ENCODE measurements at places on chromosomes 3 and 15.

DNA sequence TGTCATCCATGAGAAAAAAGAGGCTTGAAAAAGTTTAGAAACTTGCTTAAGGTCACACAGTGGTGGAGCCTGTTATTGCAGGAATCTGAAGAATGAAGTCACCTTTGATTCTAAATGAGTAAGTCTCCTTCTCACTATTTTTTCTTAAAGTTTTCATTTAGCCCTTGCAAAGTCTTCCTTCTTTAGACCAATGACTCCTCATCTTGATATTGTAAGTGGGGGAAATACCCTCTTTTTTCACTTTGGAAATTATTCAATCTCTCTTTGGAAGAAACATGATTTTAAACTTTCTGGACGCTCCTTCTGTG, 787 bp upstream of the SLMAP start:
- DNase-seq = peak; percentile 50

GRCh38 chr3:107846279-107846852, 244.5 kb downstream of the CD47 start:
- DNase-seq = peak; percentile 75

DNA sequence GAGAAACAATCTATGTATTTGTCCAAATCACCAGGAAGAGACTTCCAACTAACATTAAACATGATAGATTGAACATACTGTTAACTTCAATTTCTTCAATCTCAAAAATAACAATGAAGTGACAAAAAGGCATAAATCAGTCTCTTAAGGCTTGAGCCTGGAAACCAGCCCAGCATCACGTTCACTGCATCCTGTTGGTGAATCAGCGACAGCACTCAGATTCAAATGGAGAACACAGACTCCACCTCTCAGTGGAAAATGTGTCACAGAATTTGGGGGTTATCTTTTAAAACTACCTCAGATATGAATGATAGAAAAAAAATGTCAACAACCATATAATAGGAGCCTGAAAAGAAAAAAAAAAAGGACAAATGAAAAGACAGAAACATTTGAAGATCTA, 212.0 kb downstream of the MINAR1 start:
- no peak for DNase-seq

DNA sequence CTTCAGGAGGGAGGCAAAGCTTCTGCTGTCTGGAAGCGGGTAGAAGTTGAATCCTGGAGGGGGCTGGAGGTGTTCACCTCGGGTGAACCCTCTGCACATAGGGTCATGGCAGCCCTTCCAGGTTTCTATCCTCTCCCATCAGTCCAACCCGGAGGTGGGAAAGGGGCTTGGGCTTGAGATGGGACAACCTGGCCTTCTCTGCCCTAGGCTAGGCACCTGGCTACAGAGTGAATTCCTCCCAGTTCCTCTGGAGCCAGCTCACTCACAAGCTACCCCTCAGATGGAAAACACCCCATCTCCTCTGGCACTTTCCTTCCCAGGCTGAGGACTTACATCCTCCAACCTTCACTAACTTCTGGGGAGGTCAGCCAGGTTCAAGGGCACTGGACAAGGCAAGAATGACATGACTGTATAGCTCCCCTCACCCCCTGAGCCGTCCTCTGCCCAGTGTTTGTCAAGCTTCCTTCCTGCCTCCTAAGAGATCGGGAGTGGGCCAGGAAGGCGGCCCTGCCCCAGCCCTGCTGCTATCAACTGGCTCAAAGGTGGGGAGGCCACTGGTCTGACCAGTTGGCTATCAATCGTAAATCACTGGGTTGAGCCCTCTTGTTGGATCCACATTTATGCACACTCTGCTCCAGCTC, 45.8 kb downstream of the KLF15 start:
- DNase-seq = no peak

GRCh38 chr3:40848421-40848820, 323.7 kb downstream of the ZNF621 start:
- DNase-seq = no peak

DNA sequence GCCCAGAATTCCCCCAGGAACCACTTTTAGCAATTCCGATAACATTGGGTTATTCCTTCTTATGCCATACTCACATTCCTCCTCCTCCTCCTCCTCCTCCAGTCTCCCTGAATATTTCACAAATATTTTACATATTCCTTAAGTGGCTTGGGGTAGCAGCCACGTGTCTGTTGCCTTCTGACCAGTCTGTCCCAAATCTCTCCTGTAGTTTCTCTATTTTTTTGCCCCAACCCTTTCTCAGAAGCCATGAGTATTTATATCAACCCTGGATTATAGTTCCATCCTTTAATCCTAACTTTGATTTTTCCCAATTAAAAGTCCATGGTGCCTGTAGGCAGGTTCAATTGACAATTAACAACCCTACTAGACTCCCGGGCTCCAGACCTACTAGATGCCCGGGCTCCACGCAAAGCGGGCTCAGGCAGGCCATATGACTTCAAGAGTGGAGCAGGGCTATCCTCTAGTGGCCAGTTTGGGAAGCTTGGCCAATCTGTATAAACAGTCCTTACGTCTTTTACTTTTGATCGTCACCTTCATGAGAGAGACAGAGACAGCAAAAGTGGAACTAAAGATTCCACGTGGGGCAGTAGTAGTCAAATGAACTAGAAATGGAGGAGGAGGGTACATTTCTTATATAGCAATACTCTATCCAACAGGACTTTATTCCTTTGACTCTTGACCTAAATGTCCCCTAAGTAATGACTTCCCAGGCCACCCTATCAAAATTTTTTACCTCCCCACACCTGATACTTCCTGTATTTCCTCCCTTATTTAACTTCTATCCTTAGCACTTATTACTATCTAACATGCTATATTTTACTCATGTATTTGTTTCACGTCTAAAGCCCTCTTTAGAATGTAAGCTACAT, 69.7 kb downstream of the USF3 start:
- peak; percentile 55 for DNase-seq

- DNase-seq = no peak
These were observed 59.6 kb downstream of the MAGI1 start for GRCh38 chr3:65979162-65979561.

GRCh38 chr3:58627941-58628340, 38.6 kb downstream of the FAM3D start:
- no peak for DNase-seq

DNA sequence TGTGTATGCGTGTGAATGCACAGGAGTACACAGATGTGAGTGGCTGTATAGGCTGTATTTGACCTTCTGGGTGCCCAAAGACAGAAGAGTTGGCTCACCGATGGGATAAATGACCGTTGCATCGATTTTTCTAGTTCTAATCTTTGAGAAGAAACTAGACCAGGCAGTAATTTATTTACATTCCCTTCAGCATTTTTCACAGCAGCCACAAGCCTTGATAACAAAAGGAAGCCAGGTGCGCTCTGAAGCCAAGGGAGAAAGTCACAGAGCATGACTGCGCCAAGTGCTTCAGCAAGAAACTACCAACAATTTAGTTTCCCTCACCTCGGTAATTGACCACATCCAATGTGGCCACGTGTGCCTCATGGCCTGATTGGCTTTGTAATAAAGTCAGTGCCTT, 5.9 kb upstream of the FAM3D start:
- DNase-seq = no peak

DNA sequence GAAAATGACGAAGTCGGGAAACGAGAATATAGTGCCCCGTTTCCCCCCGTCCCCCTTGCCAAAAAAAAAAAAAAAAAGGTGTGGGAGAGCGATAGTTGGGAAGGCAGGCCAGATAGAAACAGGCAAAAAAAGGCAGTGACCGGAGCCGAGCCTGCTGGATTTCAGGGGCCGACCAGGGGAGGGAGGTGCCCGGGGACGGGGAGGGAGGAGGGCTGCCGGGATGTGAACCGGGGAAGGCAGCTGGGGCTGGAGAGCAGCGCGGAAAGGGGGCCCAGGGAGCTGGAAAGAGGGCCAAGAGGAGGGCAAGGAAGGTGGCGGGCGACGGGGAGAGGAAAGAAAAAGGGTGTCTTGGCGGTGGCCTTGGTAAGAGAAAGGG, 837 bp downstream of the LRRN1 start:
- peak; percentile 18 for DNase-seq

DNA sequence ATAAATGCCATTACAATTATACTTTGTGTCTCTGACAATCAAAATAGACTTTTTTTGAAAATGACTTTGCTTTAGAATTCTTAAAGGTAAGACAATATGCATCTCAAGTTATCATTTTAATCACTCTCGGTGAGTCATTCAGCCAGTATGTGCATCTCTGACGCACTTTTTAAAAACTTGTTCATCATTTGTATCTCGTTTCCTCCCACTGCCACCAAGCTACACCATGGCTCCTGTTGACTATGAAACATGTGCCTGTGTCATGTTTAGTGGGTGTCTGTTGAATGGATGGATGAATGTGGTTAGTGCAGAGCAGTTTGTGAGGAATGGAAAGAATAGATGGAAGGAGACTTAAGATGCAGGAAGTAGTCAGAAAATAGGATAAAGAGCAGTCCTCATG, 68.6 kb downstream of the ARPP21 start:
- no peak for DNase-seq

DNA sequence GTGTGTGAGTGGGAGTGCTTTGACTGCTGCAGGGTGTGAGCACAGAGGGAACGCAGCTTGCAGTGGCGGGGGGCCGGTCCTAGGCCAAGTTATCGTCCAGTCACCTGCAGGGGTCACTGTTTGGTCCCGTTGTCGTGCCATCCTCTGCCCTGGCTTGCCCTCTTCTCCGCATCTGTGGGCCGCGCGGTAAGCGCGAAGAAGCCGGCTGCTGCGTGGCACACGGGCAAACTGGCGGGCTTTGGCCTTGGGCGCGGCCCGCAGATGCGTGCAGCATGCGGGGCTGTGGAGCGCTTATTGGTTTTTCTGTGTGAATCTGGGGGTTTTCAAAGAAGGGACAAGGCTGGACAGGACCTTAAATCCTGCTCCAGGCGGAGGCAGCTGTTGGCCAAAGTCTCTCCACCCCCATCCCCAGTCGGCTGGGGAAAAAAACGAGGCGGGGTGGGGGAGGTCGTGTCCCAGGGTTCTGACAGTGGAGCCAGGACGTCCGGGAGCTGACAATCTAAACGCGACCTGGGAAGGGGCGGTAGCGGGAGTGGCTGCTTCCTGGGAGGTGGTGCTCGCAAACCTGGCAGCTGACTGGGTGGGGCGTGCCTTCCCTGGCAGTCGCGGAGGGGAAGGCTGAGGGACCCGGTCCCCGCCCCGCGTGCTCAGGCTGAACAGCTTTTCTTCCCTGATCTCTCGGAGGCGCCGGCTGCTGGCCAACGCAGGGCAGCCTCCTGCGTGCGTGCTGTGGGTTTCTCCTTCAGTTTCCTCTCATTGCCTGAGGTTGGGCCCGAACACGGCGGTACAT, 39.7 kb upstream of the VEPH1 start:
- peak; percentile 47 for DNase-seq

DNA sequence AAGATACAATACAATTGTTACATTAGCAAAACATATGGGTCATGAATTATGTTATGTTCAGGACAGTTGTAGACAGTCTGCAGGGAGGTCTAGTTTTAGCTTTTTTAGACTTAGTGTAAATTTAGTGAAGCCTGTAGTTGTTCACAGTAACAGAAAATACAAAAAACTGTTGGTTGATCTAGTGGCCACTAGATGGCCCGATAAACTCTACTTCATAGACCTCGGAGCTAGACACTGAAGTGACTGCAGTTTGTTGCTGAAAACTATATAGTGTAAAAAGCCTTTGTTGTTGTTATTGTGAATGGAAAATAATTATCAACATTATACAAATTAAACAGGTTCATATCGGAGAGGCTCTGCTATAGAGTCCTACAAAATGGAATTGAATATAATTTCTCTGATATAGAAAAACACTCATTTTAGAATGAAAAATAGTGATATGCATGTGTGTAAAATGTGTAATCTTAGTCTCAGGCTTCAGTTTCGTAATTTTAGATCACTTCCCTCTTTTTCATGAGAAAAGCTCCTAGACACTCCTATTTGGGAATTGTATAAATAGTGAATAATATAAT, 18.3 kb downstream of the MAGEL2 start:
- DNase-seq = no peak

Data from left kidney (tissue), 8 donors.